ENCODE measurements at places on chromosomes 2 and 18.

DNA sequence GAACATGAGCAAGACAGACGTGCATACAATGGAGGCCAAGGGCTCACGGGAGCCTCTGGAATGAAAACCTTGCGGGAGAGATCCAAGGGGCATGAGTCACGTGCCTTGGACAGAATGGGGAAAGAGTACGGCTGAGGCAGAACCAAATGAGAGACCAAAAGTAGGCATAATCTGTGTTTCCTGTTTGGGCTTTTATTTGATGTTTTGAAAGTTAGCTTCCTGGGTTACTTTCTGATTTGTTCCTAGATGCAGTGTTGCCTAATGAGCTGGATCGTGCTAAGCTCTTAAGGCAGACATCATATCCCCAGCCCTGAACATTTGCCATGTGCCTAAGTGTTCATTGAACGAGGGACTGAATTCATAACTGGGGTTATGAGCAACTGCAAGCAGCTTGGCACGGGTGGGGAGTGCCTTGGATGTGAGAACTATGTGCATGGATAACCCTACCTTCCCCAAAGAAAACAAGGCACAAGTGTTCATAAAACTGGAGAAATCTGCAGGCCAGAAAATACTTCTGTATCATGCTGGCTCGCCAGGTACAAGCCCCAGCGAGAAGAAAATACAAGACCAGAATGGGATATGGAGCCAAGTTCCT is 60.3 kb upstream of the RPL31 start:
- DNase-seq, result peak; percentile 74
- no peaks in the 10 kb centered on the region for H3K36me3 ChIP-seq
- no peak overlapping the region for H3K27ac ChIP-seq
- no peak overlapping the region for H3K4me3 ChIP-seq

- no peak overlapping the region for H3K4me3 ChIP-seq
- DNase-seq, result peak; percentile 37
- H3K36me3 ChIP-seq, result no peaks in the 10 kb centered on the region
- H3K4me1 ChIP-seq, result peaks cover 5% of the 10 kb centered on the region
Observed at GRCh38 chr2:86298411-86299390, 38.7 kb downstream of the REEP1 start.

- no peaks in the 10 kb centered on the region for H3K27me3 ChIP-seq
- no peak overlapping the region for H3K4me3 ChIP-seq
- H3K27ac ChIP-seq, result no peak overlapping the region
Observed at GRCh38 chr2:162731917-162732804, 106.4 kb downstream of the KCNH7 start.

GRCh38 chr18:79926715-79927606 is 24.5 kb downstream of the SLC66A2 start:
- no peaks in the 10 kb centered on the region for H3K27me3 ChIP-seq
- H3K4me1 ChIP-seq, result no peaks in the 10 kb centered on the region
- H3K4me3 ChIP-seq, result no peak overlapping the region
- no peaks in the 10 kb centered on the region for H3K36me3 ChIP-seq
- DNase-seq, result no peak

GRCh38 chr2:168183308-168183997 is 63.9 kb downstream of the STK39 start:
- H3K36me3 ChIP-seq, result no peaks in the 10 kb centered on the region
- DNase-seq, result no peak
- no peaks in the 10 kb centered on the region for H3K27me3 ChIP-seq
- no peak overlapping the region for H3K27ac ChIP-seq
- H3K4me1 ChIP-seq, result peaks cover 41% of the 10 kb centered on the region
- H3K4me3 ChIP-seq, result no peak overlapping the region

GRCh38 chr2:239472235-239472775 is 71.5 kb upstream of the HDAC4 start:
- no peaks in the 10 kb centered on the region for H3K36me3 ChIP-seq
- no peaks in the 10 kb centered on the region for H3K4me1 ChIP-seq
- H3K27me3 ChIP-seq, result no peaks in the 10 kb centered on the region
- no peak overlapping the region for H3K4me3 ChIP-seq

DNA sequence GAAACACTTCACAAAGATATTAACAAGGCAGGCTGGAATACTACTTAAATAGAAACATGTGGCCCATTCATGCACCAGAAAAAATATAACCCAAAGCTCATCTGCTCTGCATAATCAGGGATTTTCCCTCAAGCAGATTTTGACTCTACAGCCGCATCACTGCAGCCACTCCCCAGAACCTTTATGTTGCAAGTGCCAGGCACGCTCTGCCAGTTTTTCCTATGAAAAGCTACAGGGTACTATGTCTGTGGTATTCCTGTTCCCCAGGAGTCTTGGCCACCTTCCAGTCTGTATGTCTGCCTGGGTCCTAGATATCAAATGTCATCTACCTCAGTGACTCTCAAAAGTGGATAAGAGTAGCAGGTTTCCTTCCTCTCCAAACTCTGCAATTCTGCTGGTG is 3.8 kb downstream of the COA5 start:
- no peak overlapping the region for H3K27ac ChIP-seq
- DNase-seq, result no peak
- no peak overlapping the region for H3K4me3 ChIP-seq
- H3K27me3 ChIP-seq, result no peaks in the 10 kb centered on the region

- H3K27me3 ChIP-seq, result no peaks in the 10 kb centered on the region
- peak; percentile 4 for DNase-seq
- no peaks in the 10 kb centered on the region for H3K4me1 ChIP-seq
- H3K4me3 ChIP-seq, result no peak overlapping the region
- no peaks in the 10 kb centered on the region for H3K36me3 ChIP-seq
- H3K27ac ChIP-seq, result no peak overlapping the region
Observed at GRCh38 chr18:635171-635570, 22.3 kb upstream of the TYMS start.

GRCh38 chr2:101962309-101962708 is 29.5 kb upstream of the IL1R2 start:
- H3K4me1 ChIP-seq, result no peaks in the 10 kb centered on the region
- H3K36me3 ChIP-seq, result no peaks in the 10 kb centered on the region
- no peak overlapping the region for H3K4me3 ChIP-seq
- DNase-seq, result no peak
- H3K27ac ChIP-seq, result no peak overlapping the region

GRCh38 chr2:196635156-196635555 is 4.4 kb upstream of the CCDC150 start:
- DNase-seq, result peak; percentile 2
- no peaks in the 10 kb centered on the region for H3K27me3 ChIP-seq
- no peaks in the 10 kb centered on the region for H3K4me1 ChIP-seq
- no peaks in the 10 kb centered on the region for H3K36me3 ChIP-seq
- no peak overlapping the region for H3K4me3 ChIP-seq

- no peaks in the 10 kb centered on the region for H3K27me3 ChIP-seq
- H3K4me1 ChIP-seq, result peaks cover 3% of the 10 kb centered on the region
- no peaks in the 10 kb centered on the region for H3K36me3 ChIP-seq
- no peak overlapping the region for H3K4me3 ChIP-seq
Observed at GRCh38 chr2:122070241-122070731, 314.8 kb downstream of the TSN start.

- DNase-seq, result no peak
- no peaks in the 10 kb centered on the region for H3K27me3 ChIP-seq
- peak overlapping the region; percentile 2 for H3K27ac ChIP-seq
- no peaks in the 10 kb centered on the region for H3K36me3 ChIP-seq
Observed at GRCh38 chr2:216083464-216084281, 2.0 kb downstream of the TMEM169 start.

DNA sequence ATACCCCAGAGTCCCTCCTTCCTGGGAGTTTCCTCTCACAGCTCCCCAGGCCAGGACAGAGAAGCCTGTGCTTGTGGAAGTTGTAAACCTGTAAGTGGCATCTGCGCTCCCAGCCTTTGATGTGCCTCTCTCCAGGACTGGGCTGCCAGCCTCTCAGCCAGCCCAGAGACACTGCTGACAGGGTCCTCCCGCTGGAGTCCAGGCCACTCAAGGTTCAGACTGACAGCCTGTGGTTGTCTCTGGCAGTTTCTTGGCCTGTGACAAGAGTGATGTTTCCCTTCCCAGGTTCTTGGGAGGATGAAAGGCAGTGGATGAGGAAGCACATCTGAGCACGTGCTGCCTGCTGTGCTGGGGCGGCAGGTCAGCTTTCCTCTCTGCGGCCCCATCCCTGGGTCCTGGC is 3.0 kb downstream of the SLC35F6 start:
- no peak overlapping the region for H3K4me3 ChIP-seq
- peaks cover 4% of the 10 kb centered on the region for H3K4me1 ChIP-seq
- DNase-seq, result peak; percentile 29

DNA sequence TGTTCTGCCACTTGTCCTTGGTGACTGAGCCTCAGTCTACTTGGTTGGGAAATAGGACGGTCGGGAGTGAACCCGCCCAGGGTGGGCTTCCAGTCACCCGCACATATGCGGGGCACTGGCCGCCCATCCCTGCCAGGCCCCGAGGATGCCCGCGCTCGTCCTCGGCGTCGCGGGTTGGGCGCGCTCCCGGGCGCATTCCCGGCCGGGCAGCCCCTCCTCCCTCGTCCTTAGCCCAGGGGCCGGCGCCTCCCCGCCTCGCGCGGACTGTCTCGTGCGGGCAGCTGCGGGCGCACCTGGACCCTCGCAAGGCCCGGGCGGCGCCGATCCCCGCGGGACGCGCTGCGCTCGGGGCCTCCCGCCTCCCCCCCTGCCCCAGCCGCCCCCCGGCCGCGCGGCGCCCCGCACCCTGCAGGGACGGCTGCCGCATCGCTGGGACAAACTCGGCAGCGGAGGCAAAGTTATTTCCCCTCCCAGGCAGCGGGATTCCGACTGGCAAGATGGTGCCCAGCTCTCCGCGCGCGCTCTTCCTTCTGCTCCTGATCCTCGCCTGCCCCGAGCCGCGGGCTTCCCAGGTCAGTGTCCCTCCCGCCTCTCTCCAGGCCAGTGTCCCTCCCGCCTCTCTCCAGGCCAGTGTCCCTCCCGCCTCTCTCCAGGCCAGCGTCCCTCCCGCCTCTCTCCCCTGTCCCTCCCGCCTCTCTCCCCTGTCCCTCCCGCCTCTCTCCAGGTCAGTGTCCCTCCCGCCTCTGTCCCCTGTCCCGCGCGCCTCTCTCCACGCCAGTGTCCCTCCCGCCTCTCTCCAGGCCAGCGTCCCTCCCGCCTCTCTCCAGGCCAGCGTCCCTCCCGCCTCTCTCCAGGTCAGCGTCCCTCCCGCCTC is at the start of gene FBLN7:
TSS of gene FBLN7 (plus strand) at position 227 of the 874 bp plus-strand sequence. CDS start at position 498, 271 bp downstream.
- H3K27me3 ChIP-seq, result peaks cover 45% of the 10 kb centered on the region
- H3K4me3 ChIP-seq, result peak within 1 kb of the TSS; percentile 44
- DNase-seq, result peak; percentile 29
- H3K27ac ChIP-seq, result no peak within 1 kb of the TSS
- no peaks in the 10 kb centered on the region for H3K4me1 ChIP-seq

DNA sequence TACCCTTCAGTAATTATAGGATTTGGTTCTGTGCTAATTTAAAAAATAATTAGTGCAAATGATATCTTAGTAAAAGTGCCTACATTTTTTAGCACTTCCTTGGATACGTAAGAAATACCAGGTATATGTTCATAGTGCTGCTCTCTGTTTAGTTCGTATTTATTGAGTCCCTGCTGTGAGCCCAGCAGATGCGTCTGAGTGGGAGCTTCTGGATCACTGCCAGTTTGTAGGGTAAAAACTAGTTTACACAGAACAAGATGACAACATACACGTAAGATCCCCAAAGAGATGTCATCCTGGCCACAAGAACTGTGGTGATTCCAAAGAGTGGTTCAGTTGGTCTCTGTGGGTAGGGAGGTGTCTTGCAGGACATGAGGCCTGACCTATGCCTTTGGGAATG is 103.2 kb downstream of the CTIF start:
- H3K27ac ChIP-seq, result no peak overlapping the region
- no peaks in the 10 kb centered on the region for H3K4me1 ChIP-seq
- H3K4me3 ChIP-seq, result no peak overlapping the region
- DNase-seq, result no peak
- no peaks in the 10 kb centered on the region for H3K27me3 ChIP-seq

- H3K4me3 ChIP-seq, result no peak overlapping the region
- no peak for DNase-seq
- no peak overlapping the region for H3K27ac ChIP-seq
- H3K36me3 ChIP-seq, result no peaks in the 10 kb centered on the region
- H3K4me1 ChIP-seq, result peaks cover 13% of the 10 kb centered on the region
- H3K27me3 ChIP-seq, result no peaks in the 10 kb centered on the region
Observed at GRCh38 chr2:49640630-49641029, 486.3 kb upstream of the FSHR start.

- no peaks in the 10 kb centered on the region for H3K27me3 ChIP-seq
- no peaks in the 10 kb centered on the region for H3K36me3 ChIP-seq
- H3K4me1 ChIP-seq, result no peaks in the 10 kb centered on the region
- DNase-seq, result no peak
Observed at GRCh38 chr2:100643906-100644501, 81.2 kb downstream of the PDCL3 start.

GRCh38 chr2:29367986-29368658 is 252.9 kb downstream of the CLIP4 start:
- H3K4me3 ChIP-seq, result no peak overlapping the region
- no peaks in the 10 kb centered on the region for H3K27me3 ChIP-seq

DNA sequence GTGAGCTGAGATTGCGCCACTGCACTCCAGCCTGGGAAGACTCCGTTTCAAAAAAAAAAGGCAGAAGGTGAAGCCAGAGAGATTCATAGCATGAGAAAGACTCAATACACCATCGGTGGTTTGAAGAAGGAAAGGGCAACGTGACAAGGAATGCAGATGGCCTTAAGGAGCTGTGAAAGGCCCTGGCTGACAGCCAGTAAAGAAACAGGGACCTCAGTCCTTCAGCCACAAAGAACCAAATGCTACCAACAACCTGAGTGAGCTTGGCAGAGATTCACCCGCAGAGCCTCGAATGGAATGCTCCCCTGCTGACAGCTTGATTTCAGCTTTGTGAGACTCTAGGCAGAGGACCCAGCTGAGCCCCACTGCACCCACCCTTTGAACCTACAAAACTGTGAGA is 154.9 kb upstream of the NDUFV2 start:
- H3K27me3 ChIP-seq, result no peaks in the 10 kb centered on the region
- H3K4me1 ChIP-seq, result no peaks in the 10 kb centered on the region
- H3K36me3 ChIP-seq, result no peaks in the 10 kb centered on the region
- H3K27ac ChIP-seq, result no peak overlapping the region
- DNase-seq, result no peak
- H3K4me3 ChIP-seq, result no peak overlapping the region

DNA sequence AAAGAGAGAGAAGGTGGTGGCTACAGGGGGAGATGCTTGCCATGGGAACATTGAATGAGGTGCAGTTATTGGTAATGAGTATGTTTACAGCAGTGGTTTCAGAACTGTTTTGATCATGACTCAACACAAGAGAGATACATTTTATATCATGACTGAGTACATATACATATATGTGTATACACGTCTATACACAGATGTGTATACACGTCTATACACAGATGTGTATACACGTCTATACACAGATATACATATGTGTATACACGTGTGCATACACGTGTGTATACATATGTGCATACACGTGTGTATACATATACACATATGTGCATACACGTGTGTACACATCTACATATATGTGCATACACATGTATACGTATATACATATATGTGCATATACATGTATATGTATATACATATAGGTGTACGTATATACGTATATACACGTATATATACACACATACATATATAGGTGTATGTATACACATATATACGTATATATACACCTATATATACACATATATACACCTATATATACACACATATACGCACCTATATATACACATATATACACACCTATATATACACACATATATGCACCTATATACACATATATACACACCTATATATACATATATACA is 518.5 kb downstream of the TSN start:
- H3K36me3 ChIP-seq, result no peaks in the 10 kb centered on the region
- no peak overlapping the region for H3K27ac ChIP-seq
- H3K4me1 ChIP-seq, result no peaks in the 10 kb centered on the region
- no peak for DNase-seq

Measured in cardiac muscle cell (in vitro differentiated cells and primary cell).